ENCODE measurements at places on chromosomes 2 and 18.

GRCh38 chr2:180618570-180618969 lies 361.8 kb upstream of the UBE2E3 start:
- no peak for DNase-seq

DNA sequence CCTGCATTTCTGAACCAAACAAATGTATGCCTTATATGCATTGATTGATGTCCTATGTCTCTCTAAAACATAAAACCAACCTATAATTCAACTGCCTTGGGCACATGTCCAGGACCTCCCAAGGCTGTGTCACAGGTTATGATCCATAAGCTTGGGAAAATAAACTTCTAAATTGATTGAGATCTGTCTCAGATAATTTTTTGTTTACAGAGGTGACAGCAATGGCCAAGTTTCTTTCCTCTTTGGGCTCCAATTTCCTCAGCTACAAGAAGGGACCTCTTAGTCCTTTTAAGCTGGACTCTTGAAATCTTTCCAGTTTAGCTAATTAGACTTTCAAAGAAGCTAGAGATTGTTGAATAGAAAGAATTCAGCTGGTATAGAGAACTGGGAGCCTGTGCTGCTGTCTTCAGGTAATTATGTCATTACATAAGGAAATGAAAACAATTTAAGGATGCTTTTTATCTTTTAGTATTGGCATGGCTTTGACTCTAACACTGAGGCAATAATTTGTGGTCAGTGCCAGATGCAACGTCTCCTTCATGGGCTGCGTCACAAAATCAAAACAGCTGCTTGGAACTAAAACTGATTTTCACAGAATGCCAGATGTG lies 412.1 kb upstream of the TRIB2 start:
- DNase-seq, result no peak

DNA sequence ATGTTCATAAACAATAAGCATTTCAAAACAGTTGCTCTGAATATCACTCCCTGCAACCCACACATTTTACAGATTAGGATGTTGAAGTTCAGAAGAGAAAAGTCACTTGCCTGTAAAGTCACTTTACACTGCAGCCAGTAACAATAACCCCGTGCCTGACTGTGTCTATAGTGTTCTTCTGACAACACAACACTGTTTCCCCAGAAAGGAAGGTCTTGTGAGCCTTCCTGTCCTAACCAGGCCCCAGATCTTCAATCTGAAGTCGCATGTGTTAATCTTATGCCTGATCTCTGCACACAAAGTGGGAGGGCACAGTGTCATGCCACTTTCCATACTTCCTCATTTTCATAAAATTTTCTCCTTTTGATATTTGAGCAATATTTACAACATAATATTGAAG lies 120.2 kb downstream of the FEZ2 start:
- no peak for DNase-seq

GRCh38 chr2:217362710-217363109 lies 502.8 kb upstream of the TNP1 start:
- DNase-seq, result no peak

DNA sequence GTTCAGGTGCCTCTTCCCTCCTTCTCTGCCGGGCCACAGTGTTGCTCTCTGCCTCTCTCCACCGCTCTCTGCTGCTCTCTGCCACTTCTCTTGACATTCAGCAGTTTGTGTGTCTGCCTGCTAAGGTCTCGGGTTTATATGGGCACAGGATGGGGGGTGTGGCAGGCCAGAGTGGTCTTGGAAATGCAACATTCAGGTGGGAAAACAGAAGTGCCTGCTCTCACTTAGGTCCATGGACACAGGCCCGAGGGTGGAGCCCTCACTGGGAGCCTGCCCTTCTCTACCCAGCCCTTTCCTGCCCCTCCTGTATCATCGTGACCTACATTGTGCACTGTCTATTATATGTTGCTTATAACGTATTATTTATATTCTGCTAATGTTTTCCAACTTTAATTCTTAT lies 120.8 kb upstream of the TMEM18 start:
- no peak for DNase-seq

GRCh38 chr18:46243095-46243494 lies 138.9 kb downstream of the HAUS1 start:
- DNase-seq, result no peak

GRCh38 chr2:68352651-68353391 lies 12.3 kb upstream of the PLEK start:
- no peak for DNase-seq

- no peak for DNase-seq
Observed at GRCh38 chr18:28666216-28666615, 489.3 kb upstream of the CDH2 start.

DNA sequence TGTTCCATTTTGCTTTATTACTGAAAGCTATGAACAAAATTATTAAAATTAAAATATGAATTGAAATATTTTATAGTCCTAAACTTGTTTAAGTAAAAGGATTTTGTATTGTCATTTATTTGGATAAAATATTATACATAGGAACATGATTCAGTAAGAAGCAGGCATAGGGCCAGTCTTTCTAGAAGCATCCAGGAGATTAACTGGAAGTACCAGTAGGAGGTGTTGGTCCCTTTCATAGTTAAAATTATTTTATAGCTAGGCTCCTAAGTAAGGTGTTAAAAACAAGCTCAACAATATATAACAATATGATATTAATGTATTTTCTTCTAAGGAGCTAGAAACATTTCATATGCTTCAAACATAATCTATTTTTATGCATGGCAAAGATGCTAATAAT lies 43.7 kb downstream of the FIGN start:
- DNase-seq, result no peak

GRCh38 chr2:86821842-86822241 lies 31.1 kb upstream of the CD8A start:
- DNase-seq, result no peak

DNA sequence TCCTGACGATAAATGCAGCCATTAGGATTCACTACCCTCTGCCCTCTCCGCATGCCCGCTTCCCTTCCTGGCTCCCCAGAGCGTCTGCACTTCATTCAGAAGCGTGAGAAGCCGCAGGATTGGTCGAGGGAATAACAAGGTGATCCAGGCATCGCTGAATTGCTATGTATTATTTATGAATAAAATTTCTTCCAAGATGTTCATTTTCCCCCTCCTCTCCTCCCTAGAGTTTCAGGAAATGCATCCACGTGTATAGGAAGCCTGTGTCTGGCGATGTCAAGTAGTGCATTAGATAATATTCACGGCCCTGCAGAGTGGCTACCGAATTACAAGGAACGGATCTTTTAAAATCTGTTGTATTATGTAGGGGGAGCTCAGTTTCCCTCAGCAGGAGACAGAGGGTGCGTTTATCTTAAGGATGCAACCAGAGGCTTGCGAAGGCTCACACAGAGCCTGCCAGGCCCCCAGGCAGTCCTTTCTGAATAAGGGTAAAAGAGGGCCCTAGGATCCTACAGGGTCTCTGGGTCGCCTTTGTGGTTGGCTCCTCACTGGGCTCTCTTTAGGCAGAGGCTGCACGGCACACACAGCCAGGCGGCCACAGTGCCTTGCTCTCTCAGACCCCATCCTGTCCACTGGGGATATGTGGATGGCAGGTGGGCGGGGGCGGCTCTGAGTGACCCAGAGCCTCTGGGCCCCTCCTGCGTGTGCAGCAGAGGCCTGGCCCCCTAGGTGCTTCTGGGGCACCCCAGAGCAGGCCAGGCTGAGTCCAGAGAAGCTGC lies 224.1 kb upstream of the PXDN start:
- DNase-seq, result no peak

GRCh38 chr2:209977386-209978239 lies 24.8 kb upstream of the RPE start:
- no peak for DNase-seq
